ENCODE measurements at places on chromosomes 12 and 14. TPM values are rescaled to one million over a fixed set of nuclear protein-coding genes. Genes with fewer than 3 reads are reported as not detected.

The LIN7A gene
- polyA plus RNA-seq: 9.9 TPM

The PPM1A gene
- polyA plus RNA-seq: 42.3 TPM

The CLEC9A gene
- polyA plus RNA-seq: not detected

The AKAP5 gene
- polyA plus RNA-seq: 0.71 TPM

The SLC10A1 gene
- polyA plus RNA-seq: not detected

The OR5AU1 gene
- polyA plus RNA-seq: not detected

The SDR9C7 gene
- not detected for polyA plus RNA-seq

The LRFN5 gene
- 2.4 TPM for polyA plus RNA-seq

The FBXL14 gene
- 5.3 TPM for polyA plus RNA-seq

The KRT2 gene
- polyA plus RNA-seq: not detected

The MDGA2 gene
- polyA plus RNA-seq: not detected

The TCL1A gene
- not detected for polyA plus RNA-seq

- DNase-seq: no peak
Measured at GRCh38 chr12:10031771-10032175, 1.3 kb downstream of the CLEC9A start.

DNA sequence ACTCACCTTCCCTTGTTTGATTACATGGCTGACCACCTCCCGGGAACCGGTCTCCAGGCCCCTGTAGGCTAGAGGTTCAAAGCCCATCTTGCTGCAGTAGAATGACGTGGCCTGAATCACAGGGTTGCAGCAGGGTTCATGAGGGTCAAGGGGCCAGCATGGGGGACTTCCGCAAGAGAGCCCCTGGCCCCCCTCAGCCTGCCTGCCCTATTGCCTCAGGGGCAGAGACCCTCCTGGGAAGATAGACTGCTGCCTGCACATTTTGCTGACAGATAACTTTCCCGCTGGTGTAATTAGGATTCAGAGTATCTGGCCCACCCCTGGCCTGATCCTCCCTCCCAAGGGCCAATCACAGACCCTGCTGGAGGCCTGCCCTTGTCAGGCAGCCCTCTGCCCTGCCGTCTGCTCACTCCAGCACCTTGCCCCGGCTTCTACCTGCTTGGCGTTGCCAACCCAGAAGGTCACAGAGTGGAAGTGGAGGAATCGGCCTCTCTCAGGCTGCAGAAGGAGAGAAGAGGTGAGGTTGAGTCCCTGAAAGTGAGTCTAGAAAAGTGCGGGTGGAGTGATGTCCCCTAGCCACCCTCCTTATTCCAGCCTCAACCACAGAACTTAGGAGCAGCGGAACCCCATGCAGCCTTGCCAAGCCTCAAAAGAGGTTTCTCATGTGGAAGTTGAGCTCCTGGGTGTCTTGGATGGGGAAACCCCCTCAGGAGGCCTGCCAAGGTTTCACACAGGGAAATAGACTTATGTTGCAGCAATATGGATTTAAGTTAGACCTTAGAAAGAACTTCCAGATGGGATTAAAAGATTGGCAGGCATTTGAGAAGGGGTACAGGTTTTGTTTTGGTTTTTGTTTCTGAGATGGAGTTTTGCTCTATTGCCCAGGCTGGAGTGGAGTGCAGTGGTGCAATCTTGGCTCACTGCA lies 1.1 kb downstream of the HPD start:
- DNase-seq: peak; percentile 31

- DNase-seq: peak; percentile 29
Measured at GRCh38 chr12:119649202-119649808, 18.6 kb upstream of the PRKAB1 start.

DNA sequence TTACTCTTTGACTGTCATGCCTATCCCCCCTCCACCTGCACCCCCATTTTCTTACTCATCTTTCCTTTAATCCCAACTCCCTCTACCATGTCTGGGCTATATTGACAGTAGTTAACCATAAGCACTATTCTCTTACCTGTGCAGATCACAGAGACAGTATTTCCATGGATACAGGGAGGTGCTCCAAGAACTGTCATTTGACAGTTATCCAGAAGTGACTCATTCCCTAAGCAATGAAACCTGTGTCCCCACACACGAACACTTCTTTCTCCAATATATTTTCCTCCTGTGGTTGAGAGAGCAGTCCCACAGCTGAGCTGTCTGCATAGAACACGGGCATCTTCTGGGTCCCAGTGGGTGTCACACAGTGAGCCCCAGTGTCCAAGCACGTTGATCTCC lies 68.8 kb downstream of the CD163L1 start:
- DNase-seq: no peak

- DNase-seq: no peak
Measured at GRCh38 chr12:6106218-6106617, 18.3 kb downstream of the VWF start.

GRCh38 chr14:88078525-88078924 lies 73.6 kb downstream of the GPR65 start:
- no peak for DNase-seq

- DNase-seq: no peak
Measured at GRCh38 chr12:57039016-57039798, 10.7 kb downstream of the MYO1A start.

- DNase-seq: no peak
Measured at GRCh38 chr12:66149702-66150398, 19.3 kb upstream of the LLPH start.

DNA sequence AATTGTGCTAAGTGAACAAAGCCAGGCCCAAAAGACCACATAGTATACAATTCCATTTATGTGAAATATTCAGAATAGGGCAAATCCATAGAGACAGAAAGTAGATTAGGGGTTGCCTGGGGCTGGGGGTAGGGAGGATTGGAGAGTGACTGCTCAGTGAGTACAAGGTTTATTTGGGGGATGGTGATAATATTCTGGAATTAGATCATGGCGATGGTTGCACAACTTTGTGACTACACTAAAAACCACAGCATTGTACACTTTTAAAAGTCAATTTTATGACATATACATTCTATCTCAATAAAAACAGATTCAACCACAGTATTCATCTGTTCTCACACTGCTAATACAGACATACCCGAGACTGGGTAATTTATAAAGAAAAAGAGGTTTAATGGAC lies 68.7 kb upstream of the MAP1LC3B2 start:
- DNase-seq: no peak

GRCh38 chr14:100621806-100622205 lies 34.6 kb upstream of the BEGAIN start:
- peak; percentile 47 for DNase-seq

- no peak for DNase-seq
Measured at GRCh38 chr14:33767586-33768457, 183.1 kb downstream of the EGLN3 start.

DNA sequence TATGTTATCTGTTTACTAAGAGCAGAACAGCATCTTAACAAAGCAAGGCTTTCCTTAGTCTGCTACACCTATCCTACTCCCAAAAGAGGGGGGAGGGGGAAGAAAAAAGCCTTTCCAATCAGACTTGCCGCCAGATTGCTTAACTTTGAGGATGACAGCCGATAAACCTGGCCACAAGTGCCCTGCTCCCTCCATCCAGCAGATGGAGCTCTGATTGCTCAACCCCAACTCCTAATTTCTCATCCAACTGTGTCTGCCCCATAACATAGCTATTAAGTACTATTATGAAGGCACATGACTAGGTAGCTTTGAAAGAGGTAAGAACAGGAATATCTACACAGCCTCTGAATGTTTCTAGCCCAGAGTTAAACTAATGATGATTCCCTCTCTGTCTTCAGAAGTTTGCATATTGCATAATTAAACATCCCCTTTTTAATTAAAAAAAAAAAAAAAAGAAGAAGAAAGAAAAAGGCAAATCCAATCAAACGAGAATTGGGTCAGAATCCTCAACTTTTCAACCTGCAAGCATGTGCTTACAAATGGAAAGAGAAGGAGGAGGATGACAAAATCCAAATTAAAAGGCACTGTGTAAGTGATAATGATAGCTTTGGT lies 247.4 kb downstream of the GALC start:
- DNase-seq: no peak

DNA sequence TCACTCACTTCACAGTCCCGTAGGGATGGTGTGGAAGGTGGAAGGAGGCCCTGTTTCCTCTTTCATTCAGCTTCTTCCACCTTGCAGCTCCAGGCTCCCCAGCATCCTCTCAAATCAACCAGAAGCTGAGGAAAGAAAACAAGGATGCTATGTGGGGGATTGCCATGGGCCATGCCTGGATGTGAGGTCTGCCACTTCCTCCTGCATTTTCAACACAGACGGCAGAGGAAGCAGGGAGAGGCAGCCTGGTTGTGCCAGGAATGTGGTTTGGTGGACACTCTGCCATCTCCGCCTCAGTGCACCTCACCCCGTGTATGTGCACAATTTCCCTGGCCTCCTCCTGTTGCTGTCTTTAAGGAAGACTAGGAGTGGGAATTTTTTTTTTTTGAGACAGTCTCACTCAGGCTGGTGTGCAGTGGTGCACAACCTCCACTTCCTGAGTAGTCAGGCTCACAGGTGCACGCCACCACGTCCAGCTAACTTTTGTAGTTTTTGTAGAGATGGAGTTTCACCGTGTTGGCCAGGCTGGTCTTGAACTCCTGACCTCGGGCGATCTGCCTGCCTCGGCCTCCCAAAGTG lies 99.2 kb downstream of the SLC15A4 start:
- no peak for DNase-seq

- DNase-seq: no peak
Measured at GRCh38 chr14:61656341-61656740, 39.0 kb upstream of the HIF1A start.

- DNase-seq: no peak
Measured at GRCh38 chr14:96139879-96140278, 64.8 kb upstream of the BDKRB2 start.

GRCh38 chr14:105064001-105064400 lies 1.2 kb downstream of the GPR132 start:
- no peak for DNase-seq

GRCh38 chr12:49568442-49569162 lies 660 bp upstream of the MCRS1 start:
- DNase-seq: no peak

DNA sequence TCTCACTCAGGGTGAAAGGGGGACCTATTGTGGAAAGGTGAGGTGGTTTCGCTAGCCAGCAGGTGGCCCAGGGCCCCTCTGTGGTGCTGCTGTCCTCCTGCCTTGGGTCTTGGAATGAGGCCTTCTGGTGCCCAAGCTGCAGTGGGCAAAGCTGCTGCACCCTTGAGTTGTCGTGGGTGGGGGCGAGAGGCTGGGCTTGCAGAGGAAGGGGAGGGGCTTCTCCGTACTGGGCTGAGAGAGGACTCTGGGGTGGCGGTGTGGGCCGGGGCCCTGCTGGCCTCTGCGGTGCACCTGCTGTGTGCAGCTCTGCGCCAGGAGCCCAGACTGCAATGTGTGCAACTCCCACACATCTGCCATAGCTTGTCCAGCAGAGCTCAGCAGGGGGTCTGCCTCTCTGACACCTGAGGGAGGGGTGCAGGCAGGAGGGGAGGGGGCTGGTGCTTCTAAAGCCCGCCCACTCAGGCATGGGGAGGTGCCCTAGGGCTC lies 145.8 kb downstream of the KIF26A start:
- DNase-seq: no peak

GRCh38 chr12:82857911-82858533 lies 171.3 kb downstream of the TMTC2 start:
- no peak for DNase-seq

DNA sequence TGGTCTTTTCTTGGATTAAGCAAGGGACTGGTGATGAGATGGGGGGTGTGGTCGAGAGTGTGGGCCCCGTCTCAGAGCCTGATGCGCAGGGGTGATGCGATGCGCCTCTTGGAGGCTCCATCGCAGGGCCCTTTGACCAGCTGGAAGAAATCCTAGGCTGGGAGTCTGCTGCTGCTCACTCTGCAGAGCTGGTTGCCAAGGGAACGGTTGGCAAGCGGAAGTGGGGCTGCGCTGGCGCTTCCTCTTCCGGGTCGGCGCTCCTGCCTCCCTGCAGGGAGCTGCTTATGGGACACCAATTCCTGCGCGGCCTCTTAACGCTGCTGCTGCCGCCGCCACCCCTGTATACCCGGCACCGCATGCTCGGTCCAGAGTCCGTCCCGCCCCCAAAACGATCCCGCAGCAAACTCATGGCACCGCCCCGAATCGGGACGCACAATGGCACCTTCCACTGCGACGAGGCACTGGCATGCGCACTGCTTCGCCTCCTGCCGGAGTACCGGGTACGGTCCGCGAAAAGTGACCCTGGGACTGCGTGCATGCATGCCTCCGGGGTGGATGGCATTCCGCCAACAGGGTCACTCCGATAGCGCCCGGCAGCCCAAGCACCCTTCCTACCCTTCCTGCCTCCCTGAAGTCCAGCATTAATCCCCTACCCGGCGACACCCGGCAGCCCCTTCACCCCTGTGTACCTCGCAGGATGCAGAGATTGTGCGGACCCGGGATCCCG lies at the start of gene MYG1:
MYG1 (plus strand) TSS at position 242 of the 727 bp plus-strand sequence; CDS start at position 285, 43 bp downstream.
- DNase-seq: peak; percentile 95

DNA sequence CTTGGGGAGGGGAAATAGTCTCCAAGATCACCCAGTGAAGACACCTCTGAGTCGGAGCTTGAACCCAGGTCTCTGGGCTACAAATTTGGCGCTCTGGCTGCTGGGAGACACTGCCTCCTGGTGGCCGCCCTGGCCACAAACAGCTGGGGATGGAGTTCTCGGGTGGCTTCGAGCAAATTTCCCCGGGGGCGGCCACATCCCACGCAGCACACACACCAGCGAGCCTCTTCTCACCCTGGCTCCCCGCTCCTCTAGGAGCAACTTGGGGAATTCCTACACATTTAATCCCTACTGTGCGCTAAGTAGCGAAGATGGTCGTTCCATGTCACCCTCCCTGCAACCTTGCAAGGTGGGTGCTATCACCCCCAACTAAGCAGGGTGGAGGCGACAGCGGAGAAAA lies 66.2 kb upstream of the BEGAIN start:
- DNase-seq: peak; percentile 44

DNA sequence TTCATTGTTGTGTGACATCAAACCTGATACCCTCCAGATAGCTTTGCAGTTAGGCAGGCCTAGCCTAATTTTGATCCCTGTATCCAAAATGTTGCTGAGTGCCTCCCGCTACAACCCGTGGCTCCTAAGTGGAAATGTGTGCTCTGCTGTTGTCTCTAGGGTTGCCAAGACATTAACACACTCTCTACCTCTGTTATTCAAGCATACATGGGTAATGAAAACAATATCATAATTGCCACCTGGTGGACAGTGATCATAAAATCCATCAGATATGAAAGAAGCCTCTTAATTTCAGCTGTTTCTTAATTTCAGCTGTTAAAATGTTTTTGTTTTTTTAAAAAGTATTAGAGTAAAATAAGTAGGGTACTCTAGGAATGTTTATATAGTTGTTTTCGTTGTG lies 93.5 kb downstream of the PLEKHA5 start:
- no peak for DNase-seq

DNA sequence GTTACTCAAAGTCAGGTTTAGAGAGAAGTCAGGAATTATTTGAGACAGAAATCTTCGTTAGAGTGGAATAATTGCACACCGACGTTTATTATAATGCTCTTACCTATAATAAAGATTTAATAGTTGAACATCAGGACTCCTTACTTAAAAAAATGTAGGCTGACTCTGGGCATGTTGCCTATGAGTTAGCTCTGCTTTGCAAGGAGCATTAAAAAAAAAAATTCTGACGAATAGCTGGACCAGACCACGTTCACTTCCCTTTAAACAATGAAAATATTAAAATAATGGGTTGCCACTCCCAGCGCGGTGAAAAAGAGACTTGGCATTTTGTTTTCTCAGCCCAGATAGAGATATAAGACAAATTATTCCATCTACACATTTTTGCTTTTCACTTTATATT lies 574 bp upstream of the FANCM start:
- DNase-seq: no peak

Measured in kidney (tissue), 22 donors.